ENCODE measurements at places on chromosomes 1 and 21.
A peak's percentile ranks its signal among the peaks of the same experiment; 100 is the strongest.

GRCh38 chr1:18009055-18009454 lies 98.5 kb upstream of the IGSF21 start:
- DNase-seq, result no peak

DNA sequence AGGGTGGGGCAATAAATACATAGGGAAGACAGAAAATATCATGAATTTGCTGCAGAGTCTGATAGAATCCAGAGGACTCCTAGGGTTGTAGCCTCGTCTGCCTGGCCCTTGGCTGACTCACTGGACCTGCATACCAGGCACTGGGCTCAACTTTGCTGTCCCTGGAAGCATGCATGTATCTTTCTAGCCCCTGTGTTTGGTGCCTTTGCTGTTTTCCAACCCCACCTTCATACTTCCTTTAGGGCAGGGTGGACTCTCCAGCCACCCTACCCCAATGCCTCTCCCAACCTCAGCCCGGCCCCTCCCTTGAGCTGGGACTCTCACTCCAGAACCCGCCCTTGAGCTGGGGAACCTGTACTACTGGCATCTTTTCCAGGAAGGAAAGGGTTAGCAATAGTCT lies 1.2 kb downstream of the RAB25 start:
- DNase-seq, result no peak

DNA sequence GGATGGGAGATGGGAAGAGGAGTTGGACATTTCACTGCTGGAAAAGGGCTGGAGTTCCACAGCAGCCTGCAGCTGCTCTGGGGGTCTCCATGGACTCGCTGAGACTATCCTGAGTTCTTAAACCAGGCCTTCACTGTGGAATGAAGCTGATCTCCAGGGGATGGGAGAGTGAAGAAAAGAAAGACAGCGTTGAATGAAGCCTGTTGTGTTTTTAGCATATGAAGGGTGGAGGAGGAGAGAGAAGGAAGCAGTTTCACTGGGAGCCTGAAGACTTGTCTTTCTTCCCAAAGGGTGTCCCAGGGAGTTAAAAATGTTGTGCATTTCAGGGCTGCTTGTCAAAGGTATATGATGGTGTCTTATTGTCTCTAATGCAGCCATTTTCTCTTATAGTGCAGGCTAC lies 9.2 kb downstream of the ROR1 start:
- no peak for DNase-seq

GRCh38 chr21:39384674-39385298 lies 35.9 kb upstream of the HMGN1 start:
- DNase-seq, result no peak

- DNase-seq, result no peak
These were observed 186.4 kb upstream of the ZRANB2 start for GRCh38 chr1:71267220-71267619.

DNA sequence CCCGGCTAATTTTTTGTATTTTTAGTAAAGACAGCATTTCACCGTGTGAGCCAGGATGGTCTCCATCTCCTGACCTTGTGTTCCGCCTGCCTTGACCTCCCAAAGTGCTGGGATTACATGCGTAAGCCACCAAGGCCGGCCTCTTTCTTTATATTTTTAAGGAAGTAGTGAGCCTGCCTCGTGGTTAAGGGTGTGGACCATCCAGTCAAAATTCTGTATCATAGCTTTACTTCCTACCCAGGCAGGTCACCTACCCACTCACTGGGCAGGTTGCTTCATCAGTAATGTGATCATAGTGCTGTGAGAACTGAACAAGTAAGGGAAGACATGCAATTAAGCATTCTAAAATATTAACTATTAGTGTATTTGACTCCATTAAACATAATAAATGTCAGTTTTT lies 8.1 kb upstream of the ACOT7 start:
- DNase-seq, result no peak

DNA sequence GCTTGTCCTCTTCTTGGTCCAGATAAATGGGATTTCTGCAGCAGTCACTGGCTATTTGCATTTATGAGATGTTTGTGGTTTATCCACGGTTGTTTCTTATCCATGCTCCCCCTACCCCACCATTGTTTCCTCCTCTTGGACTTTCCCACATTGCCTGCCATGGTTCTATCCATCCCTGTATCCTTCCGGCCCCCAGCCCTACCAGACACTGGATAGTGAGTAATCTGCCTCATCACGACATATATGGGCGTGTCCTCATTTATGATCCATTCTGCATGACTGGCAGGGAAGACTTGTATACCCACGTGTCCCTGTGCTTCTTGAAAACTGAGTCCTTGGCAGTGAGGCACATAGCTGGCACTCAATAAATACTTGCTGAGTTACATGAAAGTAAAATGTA lies 40.1 kb downstream of the CACNA1S start:
- DNase-seq, result no peak

- no peak for DNase-seq
These were observed 1.8 kb upstream of the GBP5 start for GRCh38 chr1:89274411-89274857.

- DNase-seq, result no peak
These were observed 76.7 kb upstream of the VCAM1 start for GRCh38 chr1:100642826-100643225.

DNA sequence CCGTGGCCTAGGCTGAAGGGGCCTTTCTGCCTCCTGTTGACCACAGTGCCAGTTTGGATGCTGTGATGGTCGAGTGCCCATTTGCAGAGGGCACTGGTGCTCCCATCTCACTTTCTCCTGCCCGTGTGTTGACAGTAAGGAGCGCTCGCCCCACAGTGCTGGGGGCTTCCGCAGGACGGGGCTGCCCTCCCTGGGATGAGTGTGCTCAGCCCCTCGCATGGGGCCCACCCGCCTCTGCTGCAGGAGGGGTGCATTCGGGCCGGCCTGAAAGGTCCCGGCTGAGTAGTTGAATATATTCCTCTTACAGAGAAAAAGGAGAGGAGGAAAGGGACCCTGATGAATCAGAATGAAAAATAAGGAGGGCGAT lies 37.3 kb downstream of the NTPCR start:
- no peak for DNase-seq

GRCh38 chr1:55723001-55723400 lies 507.8 kb upstream of the USP24 start:
- DNase-seq, result no peak

GRCh38 chr21:44428281-44428960 lies 26.9 kb upstream of the LRRC3 start:
- peak; percentile 33 for DNase-seq

Measured in stimulated activated CD4-positive, alpha-beta T cell treated with anti-CD3 and anti-CD28 coated beads, Interleukin-2, amount 100 ng/mL, for 48 hours (primary cell).